ENCODE measurements at places on chromosomes 5 and 9.

GRCh38 chr5:167460449-167461020, 830.9 kb upstream of the WWC1 start:
- no peak for DNase-seq

DNA sequence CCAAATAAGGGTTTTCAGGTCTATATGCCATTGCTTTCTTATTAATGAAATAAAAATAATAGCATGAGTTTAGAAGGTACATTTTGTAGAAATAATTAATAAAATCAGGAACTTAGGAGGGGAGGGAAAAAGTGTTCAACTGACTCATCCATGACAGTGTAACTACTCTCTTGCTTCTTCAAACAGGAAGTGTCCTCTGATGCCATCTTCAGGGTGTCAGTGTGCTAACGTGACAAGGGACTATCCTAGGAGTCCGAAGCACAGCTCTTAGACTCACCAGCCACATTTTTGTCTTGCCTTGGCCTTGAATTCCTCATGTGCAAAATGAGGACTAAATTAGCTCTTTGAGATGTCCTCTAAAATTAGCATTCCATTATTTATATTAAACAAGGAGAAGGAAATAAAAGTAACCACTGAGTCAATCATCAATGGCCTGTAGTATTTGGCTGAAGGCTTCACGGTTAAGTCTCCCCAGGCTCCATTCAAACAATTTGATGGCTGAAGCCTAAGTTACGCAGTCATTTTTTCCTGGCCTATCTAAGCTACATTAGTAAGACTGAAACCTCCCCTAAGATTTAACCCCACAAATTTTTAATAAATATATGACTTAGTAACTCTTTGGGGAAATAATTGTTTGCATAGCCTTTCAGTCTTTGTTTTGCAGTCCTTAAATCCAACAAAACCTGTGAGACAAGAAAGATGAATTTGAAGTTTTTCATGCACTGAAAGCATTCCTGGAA, 151.1 kb downstream of the ARL15 start:
- peak; percentile 44 for DNase-seq

DNA sequence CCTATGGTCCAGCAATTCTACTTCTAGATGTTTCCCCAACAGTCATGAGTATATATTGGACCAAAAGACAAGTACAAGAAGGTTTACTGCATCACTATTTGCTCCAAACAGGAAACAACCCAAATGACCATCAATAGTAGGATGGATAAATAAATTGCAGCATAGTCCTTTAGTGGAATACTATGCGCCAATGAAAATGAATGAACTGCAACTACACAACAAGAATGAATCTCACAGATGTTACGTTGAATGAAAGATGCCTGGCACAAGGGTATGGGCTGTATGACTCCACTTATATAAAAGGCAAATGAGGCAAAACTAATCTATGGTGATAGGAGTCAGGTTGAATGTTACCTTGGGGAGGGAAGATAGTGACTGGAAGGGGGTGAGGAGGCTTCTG, 48.6 kb upstream of the UNC5A start:
- DNase-seq = no peak

DNA sequence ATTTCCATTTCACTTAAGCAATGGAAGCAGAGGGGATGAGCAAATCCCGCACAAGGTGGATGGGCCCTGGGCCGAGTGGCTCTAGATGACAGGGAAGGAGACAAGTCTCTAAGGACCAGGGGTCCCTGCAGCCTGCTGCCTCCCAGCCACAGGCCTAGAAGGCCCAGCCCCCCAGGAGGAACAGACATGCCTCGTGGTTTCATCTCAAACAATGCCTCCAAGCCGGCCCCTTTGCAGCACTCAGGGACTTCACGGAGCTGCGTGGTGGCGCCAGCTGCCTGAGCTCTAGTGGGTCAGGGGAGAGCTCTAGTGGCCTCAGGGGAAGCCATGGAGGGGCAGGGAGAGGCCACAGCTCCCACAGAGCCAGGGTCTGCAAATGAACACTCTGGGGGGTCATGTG, 48.8 kb downstream of the HABP4 start:
- no peak for DNase-seq

DNA sequence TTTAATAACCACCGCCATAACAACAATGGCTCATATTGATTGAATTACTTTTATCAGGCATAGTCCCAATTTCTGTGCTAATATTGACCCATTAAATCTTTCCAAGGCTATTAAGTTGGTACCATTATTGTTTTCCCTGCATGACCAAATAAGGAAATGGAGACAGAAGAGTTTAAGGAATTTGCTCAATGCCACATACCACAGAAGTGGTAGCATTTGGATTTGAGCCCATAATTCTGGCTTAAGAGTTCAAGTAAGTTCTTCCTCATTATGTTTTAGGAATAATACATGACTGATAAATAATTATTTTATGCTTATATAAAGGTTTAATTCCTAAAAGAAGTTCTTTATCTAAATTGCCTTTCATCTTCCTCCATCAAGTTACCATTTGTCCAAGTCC, 43.4 kb upstream of the HAPLN1 start:
- DNase-seq = peak; percentile 16

GRCh38 chr5:4720831-4721230, 419.3 kb upstream of the ADAMTS16 start:
- DNase-seq = peak; percentile 69
